ENCODE measurements at places on chromosomes 7 and 10. TPM values are rescaled to one million over a fixed set of nuclear protein-coding genes. Genes with fewer than 3 reads are reported as not detected.
A peak's percentile ranks its signal among the peaks of the same experiment; 100 is the strongest.

Gene FMC1
- 14.0 TPM for polyA plus RNA-seq

Gene TMEM273
- polyA plus RNA-seq, result 41.8 TPM

DNA sequence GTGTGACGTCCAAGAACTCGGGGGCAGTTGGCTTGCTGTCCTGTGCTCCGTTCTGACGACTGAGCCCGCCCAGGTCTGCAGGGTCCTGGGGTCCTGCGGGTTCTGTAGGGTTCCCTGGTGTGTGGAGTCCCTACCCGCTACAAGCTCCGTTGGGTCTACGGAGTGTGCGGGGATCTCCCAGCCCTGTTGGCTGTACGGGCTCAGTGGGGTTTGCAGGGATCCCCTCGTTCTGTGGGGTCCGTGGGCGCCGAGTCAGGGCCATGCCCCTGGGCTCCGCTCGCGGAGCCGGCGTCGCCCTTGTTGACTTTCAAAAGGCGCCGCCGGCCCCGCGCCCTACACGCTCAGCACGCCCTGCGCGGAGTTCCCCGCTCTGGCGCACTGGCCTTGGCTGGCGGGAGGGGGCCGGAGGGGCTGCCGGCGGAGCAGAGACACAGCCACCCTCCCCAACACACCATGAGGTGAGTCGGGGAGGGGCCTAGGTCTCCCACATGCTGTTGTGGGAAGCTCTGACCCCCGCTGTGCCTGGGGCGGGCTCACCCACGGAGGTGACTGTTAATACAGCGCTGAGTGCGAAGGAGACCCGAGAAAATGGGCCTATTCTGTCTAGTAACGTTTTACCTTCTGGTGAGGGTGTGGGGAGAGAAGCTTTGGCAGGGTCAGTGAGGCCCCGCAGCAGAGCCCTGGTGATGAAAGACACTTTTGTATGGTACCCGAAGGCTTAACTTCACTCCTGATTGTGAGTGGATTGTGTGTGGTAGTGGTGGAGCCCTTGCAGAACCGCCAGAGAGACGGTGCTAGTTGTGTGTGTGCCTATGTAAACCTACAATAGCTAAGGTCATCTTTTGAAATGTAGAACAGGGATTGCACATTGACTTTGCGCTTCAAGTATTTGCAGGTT lies 8.1 kb downstream of the TASOR2 start:
- H3K4me1 ChIP-seq, result peaks cover 7% of the 10 kb centered on the region
- H3K27me3 ChIP-seq, result no peaks in the 10 kb centered on the region
- H3K27ac ChIP-seq, result peak overlapping the region; percentile 2
- DNase-seq, result peak; percentile 74
- peak overlapping the region; percentile 20 for H3K4me3 ChIP-seq

GRCh38 chr10:66996996-66997395 lies 71.2 kb downstream of the LRRTM3 start:
- no peak overlapping the region for H3K4me3 ChIP-seq
- DNase-seq, result peak; percentile 34
- H3K27ac ChIP-seq, result no peak overlapping the region
- no peaks in the 10 kb centered on the region for H3K4me1 ChIP-seq
- no peaks in the 10 kb centered on the region for H3K36me3 ChIP-seq

DNA sequence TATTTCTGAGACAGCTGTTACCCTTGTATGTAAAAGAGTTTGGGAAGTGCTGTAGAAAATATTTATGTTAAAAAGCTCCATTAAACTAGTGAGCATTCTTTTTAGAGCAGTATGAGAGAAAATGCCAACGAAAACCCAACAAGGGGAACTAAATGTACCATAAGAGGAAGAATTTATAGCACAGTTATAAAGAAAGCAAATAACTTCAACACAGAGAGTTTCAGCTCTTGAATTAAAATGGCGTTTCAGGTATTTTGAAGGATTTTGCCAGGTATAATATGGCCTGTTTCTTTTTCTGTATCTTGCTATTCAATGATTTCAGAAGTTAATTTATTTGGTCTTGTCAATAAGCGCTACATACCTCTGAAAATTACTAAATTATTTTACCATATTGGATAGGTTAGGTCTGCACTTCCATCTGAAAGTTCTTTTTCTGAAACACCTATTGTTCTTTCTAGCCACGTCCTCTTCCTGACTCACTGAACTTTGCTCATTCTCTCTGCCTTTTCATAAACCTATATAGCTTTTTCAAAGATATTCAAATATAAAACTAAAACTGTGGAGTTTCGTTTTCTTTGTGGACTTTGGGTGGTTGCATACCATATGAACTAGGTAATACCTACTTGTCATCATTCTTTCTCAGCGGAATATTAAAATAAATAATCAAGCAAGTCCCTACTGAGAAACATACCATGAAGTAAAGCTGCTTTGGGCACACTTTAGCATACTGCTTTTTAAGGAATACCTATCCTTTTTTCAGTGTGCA lies 136.1 kb downstream of the SEMA3A start:
- no peaks in the 10 kb centered on the region for H3K4me1 ChIP-seq
- no peak overlapping the region for H3K4me3 ChIP-seq
- no peaks in the 10 kb centered on the region for H3K36me3 ChIP-seq
- H3K27me3 ChIP-seq, result no peaks in the 10 kb centered on the region
- no peak overlapping the region for H3K27ac ChIP-seq
